ENCODE measurements at places on chromosomes 5 and 9.

DNA sequence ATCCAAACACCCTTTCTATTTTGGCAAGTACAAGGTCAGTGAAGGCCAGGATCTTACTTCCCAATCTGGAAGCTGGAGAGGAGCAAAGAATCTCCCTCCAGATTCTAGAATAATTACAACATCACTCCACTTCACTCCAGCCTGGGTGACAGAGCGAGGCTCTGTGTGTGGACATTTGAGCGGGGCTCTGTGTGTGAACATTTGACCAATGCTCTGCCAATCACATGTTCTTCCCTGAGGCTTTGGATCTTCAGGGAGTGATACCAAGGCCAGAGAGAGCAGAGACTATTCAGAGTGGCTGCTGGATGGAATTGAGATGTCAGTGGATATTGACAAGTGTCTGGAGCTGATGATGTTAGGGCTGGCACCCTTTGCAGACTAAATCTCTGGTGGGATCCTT, 24.7 kb upstream of the ANKRD34B start:
- no peak for DNase-seq

GRCh38 chr9:113417370-113417769, 6.8 kb downstream of the C9orf43 start:
- no peak for DNase-seq

DNA sequence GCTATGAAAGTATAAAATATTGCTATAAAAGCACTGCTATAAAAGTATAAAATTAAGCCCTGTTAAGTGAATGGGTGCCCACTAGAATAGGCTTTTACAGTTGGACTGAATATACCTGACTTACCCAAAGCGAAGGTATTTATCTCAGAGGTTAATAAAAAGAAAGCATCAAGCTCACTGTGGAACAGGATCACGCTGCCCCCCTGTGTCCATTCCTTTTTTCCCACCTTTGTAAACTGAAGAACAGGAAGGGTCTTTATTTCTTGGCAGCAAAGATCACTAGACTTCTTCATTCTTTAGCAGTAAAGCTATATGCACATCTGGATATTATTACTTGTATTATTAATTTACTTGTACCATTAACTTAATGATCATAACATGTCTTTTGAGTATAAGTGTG, 22.1 kb upstream of the PLPP6 start:
- peak; percentile 46 for DNase-seq

DNA sequence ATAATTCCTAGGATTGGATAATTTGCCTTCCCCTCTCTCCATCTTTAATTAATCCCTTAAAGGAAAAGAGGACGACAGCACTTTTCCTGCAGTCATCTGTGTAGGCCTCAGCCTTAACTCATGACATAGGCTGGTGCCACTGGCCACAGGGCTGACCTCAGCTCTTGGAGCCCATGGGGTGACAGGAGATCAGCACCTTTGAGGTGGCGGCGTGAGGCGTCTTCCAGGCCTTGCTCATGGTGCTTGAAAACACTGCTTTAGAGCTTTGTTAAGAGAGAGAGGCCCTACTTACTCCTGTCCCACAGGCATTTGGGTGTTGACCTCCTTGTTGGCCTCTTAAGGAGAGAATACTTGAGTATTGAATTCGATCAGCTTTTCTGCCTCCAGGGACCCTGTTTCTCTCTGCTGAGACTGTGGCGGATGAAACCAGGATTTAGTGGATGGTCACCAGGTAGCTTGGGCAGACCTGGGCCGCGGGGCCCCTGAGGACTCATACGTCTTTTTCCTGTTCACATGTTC, 23.4 kb downstream of the TENT4A start:
- DNase-seq, result no peak

DNA sequence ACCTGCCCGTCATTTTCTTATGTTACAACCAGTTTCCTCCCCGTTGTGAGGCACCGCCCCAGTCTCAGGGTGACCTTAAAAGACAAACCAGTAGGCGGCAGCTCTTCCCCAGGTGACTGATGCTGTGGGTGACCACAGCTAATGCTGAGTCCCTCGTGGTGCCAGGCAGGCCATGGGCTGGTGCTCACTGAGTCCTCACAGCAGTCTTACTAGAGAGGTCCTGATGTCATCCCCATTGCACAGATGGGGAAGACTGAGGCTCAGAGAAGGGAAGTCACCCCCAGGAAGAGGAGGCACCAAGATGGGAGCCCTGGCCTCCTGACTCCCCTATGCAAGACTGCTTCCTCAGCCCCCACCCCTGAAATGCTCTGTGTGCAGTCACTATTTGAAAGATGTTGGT, 978 bp downstream of the CFAP157 start:
- DNase-seq, result no peak
